ENCODE measurements at places on chromosomes 5 and 9.

GRCh38 chr5:923281-923873, 30.7 kb downstream of the TRIP13 start:
- peak; percentile 28 for DNase-seq

DNA sequence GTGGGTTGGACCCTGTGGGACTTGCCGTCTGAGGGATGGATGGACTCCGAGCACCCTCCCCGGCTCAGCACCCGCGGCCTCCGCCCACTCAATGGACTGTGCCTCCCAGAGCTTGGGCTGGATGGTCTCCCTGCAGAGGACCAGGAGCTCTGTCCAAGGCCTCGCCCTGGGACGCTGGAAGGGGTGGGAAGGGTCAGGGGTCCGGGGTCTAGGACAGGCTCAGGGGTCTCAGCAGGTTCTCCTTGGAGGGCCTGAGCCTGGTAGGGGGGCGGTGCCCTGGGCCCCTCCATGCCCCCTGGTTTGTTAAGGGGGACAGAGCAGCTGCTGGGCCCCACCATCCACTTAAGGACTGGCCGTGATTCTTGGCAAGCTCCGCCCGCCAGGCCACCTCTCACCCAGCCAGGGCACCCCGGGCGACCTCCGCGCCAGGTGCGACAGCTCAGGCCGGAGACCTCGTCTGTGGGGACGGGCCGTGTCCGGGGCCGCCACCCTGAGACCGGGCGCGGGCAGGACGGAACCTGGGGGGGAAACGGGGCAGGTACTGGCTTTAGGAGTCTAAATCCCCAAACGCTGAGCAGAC, 29.2 kb downstream of the EXOC3 start:
- DNase-seq, result no peak

DNA sequence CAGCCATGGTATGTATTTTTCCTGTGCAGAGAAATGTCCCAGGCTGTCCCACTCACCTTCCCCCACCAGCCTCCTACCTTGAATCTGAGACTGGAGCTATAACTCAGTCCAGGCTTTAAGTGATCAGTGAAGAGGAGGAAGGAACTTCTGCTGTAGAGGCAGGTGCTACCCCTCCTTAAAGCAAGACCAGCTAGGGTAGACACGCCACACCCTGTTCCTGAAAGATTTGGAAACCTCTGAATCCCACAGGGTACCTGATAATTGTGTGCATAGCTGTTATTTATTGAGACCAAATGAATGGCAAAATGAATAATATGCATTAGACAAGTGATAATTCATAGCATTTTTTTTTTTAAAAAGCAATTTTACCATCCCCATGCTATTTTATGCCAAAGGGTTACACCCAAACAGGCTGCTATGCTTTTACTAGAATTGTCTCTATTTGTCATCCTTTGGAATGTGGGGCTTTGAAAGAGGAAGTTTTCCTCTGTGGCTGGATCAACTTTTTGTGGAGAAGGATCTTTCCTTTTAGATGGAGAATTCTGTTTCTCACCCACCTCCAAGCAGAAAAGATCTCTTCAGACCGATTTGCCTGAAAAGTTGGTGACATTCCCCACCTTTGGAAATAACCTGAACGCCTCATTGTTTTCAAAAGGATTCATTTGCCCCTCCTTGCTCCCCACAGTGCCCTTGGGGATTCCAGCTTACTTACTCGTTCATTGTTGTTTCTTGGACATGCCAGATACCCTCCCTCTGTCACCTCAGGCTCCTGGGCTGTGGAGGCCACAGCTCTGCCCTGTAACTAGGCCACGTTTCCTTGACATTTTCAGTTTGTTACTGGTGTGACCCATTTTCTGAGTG, 248.7 kb downstream of the NR3C1 start:
- no peak for DNase-seq

DNA sequence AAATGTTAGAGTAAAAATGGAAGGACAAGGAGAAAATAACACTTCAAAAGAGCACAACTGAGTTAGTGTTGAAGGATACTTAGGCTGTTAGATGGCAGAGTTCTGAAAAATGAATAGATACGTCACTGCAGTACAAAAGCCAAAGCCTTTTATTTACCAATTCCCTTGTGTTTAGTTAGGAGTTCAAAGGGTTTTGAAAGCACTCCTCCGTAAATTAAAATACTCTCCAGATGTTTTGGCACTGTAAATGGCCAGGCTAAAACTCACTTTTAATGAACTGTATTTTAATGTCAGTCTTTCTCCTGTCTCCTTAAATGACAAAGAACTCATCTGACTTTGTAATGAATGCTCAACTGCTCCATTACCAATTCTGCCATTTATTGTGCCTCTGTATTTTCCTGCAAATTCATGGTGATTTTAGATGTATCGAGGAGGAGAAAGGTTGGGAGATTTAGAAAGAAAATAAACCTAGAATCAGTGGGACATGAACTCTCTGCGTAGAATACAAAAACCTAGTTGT, 1727.2 kb downstream of the MAT2B start:
- DNase-seq, result no peak

DNA sequence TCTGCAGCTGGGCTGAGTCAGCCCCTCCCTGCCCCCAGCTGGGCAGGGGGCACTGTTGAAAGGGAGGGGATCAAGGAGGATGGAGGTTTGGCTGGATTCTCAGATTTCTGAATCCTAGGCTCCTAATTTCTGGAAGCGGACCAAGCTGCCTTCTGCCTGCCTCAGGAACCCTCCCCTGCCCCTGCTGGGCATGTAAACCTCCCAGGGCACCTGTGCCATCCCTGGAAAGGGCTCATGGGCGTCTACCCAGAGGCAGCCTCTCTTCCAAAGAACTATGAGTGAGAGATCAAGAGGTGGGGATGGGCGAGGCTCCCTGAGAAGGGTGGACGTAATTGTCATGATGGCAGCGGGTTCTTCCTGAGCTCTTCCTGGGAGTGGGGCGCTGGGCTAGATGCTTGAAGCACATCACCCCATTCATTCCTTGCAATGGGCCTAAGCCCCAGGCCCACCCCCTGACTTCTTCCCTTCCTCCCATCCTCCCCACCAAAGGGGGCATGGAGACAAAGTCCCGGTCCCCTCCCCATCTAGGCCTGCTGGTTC, 21.6 kb downstream of the CSF1R start:
- DNase-seq, result no peak

DNA sequence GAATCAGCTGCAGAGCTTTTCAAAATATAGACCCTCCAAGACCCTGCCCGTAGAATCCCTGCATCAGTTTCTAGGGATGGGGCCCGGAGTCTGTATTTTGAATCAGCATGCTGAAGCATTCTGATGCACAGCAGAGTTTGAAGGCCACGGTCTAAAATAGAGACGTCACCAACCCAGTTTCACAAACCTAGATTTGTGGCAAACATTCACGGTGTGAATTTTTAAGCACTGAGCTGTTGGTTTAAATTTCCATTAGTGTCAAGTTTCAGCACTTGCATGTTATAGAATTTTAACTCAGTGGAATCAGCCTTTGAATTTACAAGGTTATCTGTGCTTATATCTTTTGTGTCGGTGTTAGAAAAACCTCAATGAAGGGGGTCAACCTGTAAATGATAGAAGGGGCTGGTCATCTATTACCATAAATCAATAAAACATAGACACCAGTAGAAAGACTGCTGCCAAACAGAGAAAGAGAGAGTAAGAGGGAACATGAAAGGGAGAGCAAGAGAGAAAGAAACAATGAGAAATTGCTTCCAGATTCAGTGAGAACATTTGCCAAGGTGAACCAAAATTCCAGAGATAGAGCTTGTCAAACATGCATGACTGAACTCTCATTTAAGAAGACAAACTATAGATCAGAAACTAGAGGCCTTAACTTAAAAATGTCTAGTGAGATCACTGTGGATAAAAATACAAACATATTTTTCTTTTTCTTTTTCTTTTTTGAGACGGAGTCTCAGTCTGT, 414.9 kb downstream of the ZSWIM6 start:
- DNase-seq, result no peak

DNA sequence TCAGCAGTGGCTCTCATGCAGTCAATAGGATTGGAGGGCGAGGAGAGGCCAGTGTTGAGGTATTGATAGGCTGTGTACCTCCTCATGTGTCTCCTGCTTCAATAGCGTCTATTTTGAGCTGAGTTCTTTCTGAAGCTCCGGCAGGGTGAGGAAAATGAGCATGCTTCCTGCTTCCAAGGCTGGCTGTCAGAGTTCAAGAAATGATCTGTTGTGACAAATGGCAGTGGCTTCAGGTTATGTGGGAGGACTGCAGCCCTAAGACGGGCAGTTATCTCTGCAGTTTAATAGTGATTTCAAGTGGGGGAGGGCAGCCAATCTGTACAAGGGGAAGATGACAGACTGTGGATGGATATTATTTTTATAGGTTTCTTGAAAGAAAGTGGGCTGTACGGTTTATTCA, 54.0 kb upstream of the CXCL14 start:
- DNase-seq, result no peak

GRCh38 chr5:95283761-95284571, 928 bp downstream of the MCTP1 start:
- DNase-seq, result no peak

DNA sequence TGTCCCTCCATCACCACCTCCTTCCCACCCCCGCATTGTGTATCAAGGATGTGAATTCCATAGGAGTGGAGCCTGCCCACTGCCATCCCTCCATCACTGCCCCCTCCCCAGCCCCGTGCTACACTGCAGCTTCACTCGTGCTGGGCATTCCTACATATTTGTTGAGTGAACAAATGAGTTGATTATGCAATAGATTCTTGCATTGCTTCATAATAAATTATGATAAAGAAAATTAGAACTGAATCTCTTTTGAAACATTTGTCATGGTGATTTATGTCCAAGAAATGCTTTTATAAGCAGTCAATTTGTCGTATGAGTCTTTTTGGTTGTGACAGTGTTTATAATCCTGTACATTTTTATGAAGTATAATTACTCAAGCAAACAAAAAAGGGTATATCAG, 83.2 kb downstream of the IRX1 start:
- no peak for DNase-seq

- DNase-seq, result no peak
Observed at GRCh38 chr5:5629607-5629978, 207.1 kb downstream of the ICE1 start.

- no peak for DNase-seq
Observed at GRCh38 chr9:27977931-27978330, 404.6 kb upstream of the C9orf72 start.

DNA sequence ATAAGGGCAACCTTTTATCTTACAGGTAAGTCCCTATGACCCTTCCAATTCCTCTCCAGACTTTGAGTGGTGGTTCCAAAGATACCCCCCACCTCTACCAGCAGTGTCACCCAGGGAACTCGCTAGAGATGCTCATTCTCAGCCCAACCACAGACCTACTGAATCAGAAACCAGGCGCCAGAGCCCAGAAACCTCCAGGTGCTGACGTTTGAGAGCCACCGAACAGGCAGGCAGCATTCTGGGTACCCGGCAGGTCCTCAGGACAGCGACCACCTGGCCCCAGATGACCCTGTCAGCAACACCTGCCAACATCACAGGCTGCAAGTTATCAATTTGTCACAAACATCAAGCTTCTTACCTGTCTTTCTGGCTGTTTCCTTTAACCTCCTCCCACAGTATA, 19.5 kb downstream of the RAPGEF1 start:
- no peak for DNase-seq

- DNase-seq, result no peak
Observed at GRCh38 chr9:77212801-77213200, 35.5 kb downstream of the VPS13A start.

GRCh38 chr9:72371151-72371550, 6.1 kb upstream of the ZFAND5 start:
- no peak for DNase-seq

DNA sequence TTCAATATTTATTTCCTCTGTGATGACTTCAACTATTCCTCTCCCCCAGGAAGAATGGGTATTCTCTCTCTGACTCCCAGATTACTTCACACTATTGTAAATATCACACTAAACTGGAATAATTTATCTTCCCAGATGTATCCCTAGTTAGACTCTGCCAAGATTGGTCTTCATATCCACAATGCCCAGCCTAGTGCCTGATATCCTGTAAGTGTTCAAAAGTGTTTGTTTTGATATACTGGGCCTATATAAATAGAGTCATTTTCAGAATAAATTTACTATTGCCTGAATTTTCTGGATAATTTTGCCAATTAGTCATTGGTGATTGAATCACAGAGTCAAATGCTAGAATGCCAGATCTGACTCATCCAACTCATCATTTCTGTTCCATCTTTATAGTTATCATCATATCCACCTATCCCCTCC, 143.7 kb upstream of the TNC start:
- DNase-seq, result no peak

DNA sequence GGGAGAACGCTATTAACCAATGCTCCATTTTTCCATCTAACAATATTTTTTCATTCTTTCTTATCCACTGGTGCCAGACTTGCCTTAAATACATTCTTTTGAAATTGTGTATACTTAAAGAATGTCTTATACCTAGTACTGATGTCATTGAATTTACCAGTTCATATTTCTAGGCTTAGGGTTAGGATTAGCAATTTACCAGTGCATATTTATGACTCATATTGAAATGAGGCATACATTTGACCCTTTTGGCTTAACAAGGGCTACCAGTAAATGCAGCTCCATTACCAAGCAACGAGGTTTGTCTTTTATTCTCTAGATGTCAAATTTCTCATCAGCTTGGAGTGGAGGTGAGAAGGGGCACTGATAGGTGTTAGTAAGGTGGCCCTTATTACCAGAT, 89.5 kb downstream of the CDH9 start:
- DNase-seq, result no peak

DNA sequence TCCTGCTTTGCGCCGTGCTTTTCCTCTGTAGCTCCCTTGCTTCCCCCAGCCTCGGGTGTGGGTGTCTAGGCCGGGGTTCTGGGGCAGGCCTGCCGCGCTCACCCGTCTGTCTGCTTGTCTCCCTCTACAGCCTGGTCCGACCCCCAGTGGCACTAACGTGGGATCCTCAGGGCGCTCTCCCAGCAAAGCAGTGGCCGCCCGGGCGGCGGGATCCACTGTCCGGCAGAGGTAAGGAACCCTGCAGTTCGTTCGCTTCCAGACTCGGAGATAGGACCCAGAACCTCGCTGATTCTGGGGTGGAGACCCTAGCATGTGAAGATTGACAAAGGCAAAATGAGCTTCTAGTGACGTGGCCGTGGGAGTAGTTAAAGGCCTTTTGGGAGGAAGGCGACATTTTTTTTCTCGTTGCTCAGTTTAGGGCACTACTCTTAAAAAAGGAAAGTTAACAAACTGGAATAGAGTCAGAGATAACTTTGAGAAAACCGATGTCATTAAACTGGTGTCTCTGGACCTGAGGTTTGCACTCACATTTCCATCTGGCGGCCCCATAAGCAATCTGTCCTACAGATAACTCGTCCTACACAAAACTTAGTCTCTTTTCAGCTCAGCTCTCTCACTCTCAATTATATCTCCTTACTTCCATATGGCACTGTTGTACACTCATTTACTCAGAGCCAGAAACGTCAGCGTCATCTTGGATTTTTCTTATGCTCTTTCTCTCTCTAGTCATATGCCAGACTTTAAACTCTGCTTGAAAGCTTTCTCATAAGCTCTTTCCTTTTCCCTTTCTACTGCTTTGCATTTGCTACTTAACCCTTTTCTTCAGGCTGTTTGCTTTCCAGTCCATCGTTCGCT, 561 bp downstream of the SEC61B start:
- no peak for DNase-seq

DNA sequence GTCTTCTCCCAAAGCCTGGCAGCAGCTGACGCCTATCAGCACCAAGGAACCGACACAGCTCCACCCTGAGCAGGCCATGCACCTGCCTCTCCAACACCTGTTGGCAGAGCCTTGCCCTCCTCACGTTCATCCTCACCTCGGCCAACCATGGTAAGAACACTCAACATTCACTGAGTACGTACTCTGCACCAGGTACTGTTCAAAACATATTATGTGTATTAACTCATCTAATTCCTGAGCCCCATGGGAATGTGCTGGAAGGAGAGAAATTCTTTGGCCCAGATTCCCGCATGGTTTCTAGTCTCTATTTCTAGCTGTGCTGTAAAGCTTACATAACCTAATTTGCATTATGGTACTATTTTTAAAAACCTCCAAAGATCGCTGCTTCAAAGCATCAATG, 86.1 kb downstream of the GPR21 start:
- no peak for DNase-seq

All from activated naive CD4-positive, alpha-beta T cell (primary cell).